ENCODE measurements at places on chromosomes 5 and 9. TPM values are rescaled to one million over a fixed set of nuclear protein-coding genes. Genes with fewer than 3 reads are reported as not detected.

Gene PCDH12
- under 0.01 TPM for total RNA-seq

Gene GKAP1
- total RNA-seq, result 1.0 TPM

Gene RELL2
- total RNA-seq, result 1.9 TPM

Gene SNCAIP
- 3.3 TPM for total RNA-seq

Gene SH3GL2
- total RNA-seq, result 0.34 TPM

Gene PLPPR1
- not detected for total RNA-seq

Gene DNAI1
- total RNA-seq, result not detected

Gene TBC1D13
- total RNA-seq, result 12.3 TPM

Gene PITX1
- 2.9 TPM for total RNA-seq

Gene AGXT2
- total RNA-seq, result not detected
